ENCODE measurements at places on chromosomes 5 and 9.

DNA sequence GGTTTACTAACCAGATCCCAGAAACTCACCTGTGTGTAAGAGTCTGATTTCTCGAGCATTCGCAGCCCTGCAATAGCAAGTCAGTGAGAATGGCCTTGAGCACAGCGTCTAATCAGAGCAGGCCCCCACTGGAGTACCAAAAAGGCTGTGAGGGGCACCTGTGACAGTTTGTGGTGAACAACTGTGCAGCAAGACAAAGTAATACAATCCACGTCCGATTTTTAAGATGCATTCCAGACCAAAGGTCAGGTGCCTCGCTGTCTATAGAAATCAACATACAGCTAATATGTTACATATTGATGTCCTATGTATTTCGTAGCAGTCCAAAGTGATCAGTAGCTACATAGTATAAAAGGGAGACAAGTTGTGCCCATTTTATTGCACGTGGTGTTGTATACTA, 55.7 kb upstream of the BOD1 start:
- DNase-seq, result no peak

DNA sequence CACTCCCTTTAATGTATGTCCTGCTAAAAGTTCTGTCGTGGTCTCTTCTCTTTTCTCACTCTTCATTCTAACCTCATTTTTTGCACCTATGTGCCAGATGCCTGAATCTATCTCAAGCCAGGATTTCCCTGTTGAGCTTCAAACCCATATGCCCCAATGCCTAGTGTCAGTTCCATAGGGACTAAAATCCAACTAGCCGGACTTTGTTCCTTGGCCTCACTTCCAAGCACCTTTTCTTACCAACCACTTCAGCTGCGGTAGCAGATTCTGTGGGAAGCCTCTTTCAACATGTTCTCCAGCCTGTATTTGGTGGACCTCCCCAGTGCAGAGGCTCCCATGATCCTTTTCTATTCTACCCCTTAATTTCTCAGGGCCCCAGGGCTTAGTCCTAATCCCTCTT, 17.5 kb downstream of the C9orf57 start:
- no peak for DNase-seq

DNA sequence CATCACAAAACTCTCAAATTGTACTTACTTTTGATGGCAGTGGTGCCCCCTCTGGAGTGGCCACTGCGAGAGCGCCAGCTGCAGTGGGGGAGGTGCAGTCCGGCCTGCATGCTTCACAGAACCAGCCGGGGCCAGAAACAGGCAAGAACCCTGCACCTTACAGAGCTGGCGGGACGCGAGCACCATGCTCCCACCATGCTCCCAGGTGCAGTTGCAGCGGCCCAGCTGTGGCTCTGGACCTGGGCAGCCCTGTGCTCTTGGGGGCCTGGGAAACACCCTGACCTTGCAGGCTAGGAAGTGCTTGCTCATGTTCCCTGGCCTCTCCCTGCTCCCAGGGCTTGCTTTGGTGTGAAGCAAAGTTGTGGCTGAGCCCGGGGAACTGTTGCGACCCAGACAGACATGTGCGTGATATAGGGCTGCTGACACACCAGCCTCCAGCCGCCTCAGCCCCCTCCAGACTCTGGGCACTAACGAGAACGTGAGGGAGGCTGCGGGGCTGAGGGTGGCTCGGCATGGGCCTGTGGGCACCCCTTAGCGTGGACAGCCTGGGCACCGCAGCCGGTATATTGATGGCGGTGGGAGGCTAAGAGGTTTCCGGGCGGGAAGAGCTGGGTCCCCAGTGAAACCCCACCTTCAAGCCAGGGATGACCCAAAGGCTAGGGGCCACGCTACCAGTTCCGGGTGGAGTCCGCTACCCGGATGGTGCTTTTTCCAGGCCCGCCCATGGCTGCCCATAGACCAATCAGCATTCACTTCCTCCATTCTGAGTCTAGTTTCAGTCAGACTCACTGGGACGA, 1809.9 kb upstream of the ACO1 start:
- DNase-seq, result no peak

- no peak for DNase-seq
Observed at GRCh38 chr9:123361731-123362510, 5.9 kb downstream of the CRB2 start.

DNA sequence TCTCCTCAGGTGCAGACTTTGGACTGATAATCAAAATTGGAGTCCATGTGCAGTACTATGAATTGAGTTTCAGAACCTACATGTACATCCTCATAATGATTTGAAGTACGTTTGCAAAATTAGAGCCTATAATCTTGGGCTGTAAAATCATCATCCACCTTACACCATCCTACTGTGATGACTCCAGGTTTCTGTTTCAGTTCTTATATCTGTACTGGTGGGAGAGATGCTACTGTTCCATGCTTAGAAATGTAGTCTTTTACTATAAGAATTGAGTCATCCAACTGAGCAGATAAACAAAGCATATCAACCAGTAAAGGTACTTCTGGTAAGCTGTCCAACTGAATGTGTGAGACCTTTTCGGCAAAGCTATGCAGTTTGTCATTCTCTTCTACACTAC, 586.3 kb upstream of the FAM174A start:
- no peak for DNase-seq

GRCh38 chr5:177142098-177142611, 8.6 kb downstream of the NSD1 start:
- no peak for DNase-seq

DNA sequence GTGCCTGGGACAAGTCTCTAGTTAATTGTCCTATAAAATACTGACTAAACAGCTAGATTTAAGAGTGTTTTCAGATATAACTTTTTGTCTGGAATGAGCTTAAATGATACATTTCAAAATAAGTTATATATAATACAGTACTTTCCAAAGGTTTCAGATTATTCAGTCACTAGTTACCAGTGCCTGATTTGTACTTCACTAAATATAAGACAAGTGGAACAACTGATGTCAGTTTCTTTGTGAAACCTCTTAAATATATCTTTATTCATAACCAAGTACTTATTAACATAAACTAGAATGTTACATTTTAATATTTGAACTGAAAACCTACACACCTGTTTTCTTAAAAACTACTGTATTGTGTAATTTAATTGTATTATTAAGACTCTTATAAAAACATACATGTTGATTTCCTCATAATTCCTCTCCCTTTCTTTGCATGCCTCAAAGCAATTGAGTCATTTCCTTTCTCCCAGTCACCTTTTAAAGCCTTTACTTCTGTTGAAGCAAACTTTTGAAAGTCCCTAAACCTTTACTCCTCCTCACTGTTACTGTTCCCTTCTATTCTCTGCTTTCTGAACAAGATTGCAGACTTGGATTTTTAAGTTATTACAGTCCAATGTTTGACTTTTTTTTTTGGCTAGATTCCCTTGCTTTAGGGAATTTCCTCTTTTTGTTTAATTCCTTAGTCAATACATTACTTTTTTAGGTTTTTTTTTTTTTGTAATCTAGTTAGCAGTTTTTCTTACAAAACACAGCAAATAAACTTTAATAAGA, 8.7 kb upstream of the SEMA6A start:
- no peak for DNase-seq

DNA sequence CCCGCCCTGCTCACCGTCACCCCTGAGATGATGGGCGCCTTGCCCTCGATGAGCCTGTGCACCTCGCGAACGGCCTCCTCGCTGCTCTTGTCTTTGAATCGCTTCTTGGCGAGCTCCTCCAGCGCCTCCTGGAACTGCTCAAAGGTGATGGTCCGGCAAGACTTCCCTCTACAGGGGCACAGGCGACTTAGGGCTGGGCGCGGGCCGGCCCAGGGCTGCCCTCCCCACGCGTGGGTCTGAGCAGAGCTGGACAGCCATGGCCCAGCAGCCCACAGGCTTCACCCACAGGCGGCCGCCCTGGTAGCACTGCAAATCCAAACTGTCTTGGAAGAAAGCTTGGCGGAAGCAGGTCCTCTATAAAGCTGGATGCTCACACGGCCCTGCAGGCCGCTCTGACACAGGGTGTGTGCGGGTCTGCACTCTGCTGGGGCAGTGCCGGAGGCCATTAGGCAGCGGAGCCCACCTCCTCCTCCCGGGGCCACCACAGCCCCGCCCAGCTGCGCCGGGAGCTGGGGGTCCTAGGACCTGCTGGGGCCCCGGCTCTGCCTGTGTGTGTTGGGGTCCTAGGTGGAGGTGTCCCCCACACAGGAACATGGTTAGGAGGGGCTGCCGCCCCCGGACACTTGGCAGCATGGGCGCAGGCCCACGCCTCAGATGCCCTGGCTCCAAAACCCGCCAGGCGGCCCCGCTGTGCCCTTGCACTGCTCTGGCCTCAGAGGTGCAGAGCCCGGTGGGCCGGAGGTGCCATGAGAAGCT, 27.0 kb downstream of the TPPP start:
- no peak for DNase-seq

- no peak for DNase-seq
Observed at GRCh38 chr9:91160599-91161464, 200.9 kb downstream of the AUH start.

DNA sequence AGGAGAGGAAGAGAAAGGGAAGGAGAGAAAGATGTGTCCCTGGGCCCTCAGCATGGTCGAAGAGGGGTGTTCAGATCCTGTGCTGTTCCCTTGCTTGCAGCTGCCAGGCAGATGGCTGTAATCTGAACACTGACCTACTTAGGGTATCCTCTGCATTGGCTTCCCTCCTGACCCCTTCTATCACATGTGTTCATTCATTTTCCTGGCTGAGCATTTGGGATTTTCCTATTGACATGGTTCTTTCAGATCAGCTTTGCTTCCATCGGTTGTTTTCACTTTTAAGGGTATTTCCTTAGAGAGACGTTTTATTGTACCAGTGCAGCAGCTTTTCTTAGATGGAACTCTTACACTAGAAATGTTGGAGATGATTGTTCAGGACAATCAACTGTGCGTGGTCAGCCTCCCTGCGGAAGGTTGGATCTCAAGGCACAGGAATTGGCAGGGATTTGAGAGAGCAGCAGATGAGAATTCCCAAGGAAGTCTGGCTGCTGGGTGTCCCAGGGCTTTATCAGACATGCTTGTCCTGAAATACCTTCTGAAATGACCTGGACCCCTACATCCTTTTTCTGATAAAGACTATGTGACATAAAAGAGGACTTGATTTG, 26.0 kb downstream of the ACTBL2 start:
- no peak for DNase-seq

DNA sequence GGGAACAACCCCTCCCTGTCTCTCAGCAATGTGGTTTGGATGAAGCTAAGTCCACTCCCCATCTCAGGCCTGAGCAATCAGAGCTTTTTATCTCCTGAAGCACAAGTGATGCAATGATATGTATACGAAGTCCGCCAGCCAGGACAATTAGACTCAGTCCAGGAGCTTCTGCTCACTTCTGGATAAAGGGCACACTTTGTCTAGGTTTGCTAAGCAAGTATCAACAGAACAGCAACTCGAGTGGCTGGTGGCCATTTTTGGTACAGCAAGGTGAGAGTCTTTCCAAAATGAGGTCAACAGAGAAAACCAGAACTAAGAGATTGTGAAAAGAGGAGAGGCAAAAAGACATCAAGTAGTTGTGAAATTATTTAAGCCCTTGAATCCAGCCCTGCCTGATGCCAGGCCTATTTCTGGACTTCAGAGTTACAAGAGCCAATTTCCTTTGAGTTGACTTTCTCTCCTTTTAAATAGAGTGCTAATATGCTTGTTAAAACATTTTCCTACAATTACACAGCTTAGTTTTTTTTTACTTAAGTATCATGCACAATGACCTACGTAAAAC, 8.2 kb downstream of the NDUFA8 start:
- no peak for DNase-seq

DNA sequence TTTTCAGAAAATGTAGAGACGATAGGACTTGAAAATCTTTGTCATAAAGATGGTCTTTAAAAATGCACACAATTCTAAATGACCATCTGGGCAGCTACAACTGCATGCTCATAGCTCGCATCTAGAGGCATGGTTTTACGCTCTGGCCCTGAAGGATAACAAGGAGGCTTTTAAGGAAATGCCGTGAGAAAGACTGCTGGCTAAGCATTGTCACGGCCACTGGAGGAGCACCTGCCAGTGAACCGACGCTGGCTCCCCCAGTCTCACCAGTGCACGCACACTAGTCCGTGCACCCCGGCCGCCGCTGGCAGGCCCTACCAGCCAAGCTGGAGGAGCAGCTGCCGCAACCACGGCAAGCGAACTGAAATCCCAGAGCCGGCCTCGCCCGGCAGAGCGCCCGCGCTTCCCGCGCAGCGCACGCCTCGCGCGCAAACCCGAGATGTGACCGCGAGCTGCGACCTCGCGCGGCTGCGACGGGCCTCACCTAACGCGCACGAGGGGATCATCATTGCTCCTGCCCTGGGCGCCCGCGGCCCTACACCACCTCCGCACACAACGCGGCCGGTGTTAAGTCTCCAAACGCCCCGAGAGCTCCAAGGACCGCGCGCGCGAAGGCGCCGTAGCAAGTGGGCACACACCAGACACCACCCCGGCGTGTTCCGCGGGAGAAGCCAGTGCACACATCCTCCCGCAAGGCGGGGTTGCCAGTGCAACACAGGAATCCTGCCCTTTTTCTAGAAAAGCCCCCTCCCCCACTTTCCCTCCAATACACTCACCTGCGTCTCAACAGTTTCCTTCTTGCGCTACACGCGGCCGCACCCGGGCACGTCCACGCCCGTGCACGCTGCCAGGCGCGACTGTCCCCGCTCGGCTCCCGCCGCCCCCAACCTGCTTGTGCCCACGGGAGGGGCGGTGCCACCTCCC, 5.3 kb downstream of the ELAVL2 start:
- no peak for DNase-seq

DNA sequence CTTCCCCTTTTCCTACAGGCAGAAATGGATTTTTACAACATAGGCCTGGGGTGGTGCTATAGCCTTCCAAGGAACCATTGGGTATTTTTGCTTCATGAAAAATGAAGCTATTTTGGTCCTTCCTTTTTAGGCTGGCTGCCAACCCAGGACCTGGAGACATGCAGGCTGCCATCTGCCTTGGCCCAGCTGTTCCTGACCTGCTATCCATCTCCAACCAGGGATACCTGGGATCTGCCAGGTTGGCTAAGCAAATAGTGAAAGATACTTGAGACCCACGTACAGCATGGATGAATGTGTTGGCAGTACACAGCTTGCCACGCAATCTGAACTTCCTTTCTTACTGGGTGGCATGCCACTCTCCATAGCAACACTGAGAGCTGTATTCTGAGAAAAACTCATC, 31.1 kb downstream of the MRPS27 start:
- no peak for DNase-seq

- DNase-seq, result no peak
Observed at GRCh38 chr9:135525241-135526088, 4.2 kb downstream of the LCN1 start.

DNA sequence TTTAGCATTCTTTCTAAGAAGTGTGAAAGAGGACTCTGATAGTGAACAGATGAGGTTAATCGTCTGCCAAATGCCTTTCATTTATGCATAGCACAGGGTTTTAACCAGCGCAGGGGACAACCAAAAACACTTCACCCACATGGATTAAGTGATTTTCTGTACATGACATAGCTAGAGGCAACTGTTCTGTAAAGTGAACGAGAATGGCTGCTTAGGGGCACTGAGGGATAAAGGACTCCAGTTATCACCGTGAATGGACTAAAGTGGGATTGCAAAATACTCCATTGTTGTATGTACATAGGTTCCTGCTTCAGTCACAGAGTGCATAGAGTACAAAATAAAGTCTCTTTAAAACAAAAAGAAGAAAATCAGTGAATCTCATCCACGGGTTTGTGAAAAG, 456.8 kb downstream of the DMAC1 start:
- no peak for DNase-seq

GRCh38 chr9:85009251-85009650, 339.7 kb downstream of the NTRK2 start:
- no peak for DNase-seq

GRCh38 chr9:98971168-98971914, 27.6 kb downstream of the COL15A1 start:
- DNase-seq, result no peak

Data from CD4-positive, alpha-beta T cell treated with Interleukin-2 at 100 ng/mL for 4 hours (primary cell).